Right cardiac atrium (tissue), 5 donors: ENCODE measurements at places on chromosomes 4 and X. TPM values are rescaled to one million over a fixed set of nuclear protein-coding genes. Genes with fewer than 3 reads are reported as not detected.
A peak's percentile ranks its signal among the peaks of the same experiment; 100 is the strongest.

DNA sequence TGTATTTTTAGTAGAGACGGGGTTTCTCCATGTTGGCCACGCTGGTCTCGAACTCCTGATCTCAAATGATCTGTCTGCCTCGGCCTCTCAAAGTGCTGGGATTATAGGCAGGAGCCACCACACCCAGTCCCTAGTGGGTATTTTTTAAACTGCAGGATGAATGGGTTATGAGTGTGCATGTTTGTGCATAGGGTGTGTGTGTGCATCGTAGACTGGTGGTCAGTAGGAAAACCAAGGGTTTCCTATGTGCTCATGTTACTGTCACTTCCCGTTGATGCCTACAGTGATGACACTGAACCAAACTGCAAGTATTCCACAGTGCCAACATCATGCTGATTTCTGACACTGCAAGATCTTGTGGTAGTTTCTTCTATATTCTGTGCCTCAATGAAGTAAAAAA is 41.1 kb downstream of the DDIT4L start:
- no peak for DNase-seq

DNA sequence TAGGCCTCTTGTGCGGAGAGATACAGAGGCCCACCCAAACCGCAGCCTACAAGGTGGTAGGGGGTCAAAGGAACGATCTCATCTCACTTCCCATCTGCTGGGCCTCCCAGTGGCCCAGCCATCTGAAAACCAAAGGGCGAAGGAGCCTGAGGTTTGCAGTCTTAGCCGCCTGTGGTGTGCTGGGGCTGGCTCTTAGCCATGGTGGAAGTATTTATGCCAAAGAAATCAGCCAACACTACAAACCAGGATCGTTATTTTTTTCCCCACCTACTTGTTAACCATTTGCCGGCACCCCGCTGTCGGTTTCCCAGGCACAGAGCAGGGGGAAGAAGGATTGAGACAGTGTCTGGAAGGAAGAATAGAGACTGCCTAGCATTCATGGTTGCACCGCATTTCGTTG is 30.9 kb upstream of the CDKL5 start:
- DNase-seq, result no peak

- peak; percentile 69 for DNase-seq
Measured at GRCh38 chr4:54090804-54091623, 8.9 kb upstream of the GSX2 start.

Gene FAM156A
- 11.2 TPM for total RNA-seq

Gene CT83
- total RNA-seq, result not detected

DNA sequence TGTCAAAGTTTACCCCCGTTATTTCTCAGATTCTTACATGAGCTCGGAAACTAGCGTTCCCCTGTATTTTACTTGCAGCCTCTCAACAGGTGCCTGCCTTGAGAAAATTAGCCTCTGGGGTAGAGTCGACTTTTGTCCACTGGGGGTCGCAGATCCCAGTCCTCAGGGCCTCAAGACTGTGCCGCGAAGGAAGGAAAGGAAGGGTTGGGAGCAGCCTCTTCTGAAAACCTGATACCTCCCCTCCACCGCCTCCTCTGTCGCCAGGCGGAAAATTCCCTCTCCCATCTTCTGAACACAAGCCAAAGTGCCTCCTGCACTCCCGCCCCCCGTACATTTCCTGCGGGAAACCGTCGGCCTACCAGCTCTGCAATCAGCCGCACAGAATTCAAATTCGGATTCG is 44.4 kb upstream of the TMSB15B start:
- DNase-seq, result peak; percentile 75

Gene XAGE1A
- not detected for total RNA-seq

GRCh38 chr4:98203332-98204235 is 57.6 kb upstream of the RAP1GDS1 start:
- no peak for DNase-seq

Gene TMPRSS11D
- not detected for total RNA-seq

Gene CT45A3
- not detected for total RNA-seq
